ENCODE measurements at places on chromosomes 2 and 18.
A peak's percentile ranks its signal among the peaks of the same experiment; 100 is the strongest.

GRCh38 chr2:238905644-238906043 is 57.8 kb downstream of the TWIST2 start:
- no peak for DNase-seq

GRCh38 chr18:26440644-26441043 is 107.7 kb downstream of the KCTD1 start:
- no peak for DNase-seq

- DNase-seq: no peak
These were observed 252.8 kb downstream of the MTX2 start for GRCh38 chr2:176521878-176522670.

GRCh38 chr18:28657961-28658360 is 481.0 kb upstream of the CDH2 start:
- DNase-seq: no peak

DNA sequence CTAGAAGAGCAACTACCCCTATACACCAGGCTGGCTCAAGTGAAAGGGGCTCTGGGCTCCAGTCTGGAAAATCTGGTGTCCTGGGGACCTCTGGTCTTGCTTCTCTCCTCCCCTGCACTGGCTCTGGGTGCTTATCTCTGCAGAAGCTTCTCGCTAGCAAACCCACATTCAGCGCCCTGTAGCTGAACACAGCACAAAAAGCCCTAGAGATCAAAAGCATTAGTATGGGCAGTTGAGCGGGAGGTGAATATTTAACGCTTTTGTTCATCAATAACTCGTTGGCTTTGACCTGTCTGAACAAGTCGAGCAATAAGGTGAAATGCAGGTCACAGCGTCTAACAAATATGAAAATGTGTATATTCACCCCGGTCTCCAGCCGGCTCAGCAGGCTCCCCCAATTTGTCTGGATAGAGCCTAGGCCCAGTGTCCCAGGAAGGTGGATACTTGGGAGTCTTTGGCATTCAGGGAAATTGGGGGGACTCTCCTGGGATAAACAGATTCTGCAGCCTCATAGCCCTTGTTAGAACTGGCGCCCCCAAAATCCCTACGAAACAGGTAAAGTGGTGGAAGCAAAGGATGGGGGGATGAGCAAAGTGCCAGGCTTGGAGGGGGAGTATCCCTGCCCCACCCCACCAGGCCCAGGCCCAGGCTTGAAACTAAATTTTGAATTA is 2.5 kb upstream of the HOXD4 start:
- DNase-seq: no peak

DNA sequence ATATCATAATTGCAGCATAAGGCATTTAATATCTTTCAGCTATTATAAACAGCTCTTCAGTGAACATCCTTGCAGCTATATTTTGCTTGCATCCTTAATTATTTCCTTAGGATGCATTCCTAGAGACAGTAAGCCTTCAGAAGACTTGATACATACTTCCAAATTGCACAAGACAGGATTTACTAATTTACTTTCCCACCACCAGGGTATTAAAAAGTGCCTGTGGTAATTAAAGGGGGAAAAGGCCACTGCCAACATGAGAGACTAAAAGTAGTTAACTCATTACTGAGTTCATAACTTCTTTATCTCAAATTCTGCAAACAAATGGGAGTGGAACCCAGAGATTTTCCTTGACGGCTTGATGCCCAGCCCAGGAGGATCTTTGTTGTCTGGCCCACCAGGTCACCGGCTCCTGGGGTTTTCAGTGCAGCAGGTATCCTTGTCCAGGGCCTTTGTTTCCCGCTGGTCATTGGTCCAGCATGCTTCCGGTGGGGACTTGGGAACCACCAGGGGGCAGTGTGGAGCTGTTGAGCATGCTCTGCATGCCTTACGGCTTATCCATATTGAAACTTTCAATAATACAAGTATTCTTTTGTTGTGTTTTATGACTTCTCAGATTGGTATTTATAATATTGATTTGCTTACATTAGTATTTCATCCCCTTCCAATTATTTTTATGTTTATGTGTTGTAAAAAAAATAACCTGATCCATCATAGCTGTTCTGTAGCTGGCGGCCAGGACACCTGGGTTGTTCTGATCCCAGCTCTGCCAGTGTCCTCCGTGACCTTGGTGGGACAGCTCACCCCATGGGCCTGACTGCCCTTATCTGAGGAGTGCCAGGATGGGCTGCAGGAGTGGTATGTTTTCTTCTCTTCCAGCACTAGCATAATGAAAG is 61.4 kb downstream of the TGOLN2 start:
- peak; percentile 72 for DNase-seq

DNA sequence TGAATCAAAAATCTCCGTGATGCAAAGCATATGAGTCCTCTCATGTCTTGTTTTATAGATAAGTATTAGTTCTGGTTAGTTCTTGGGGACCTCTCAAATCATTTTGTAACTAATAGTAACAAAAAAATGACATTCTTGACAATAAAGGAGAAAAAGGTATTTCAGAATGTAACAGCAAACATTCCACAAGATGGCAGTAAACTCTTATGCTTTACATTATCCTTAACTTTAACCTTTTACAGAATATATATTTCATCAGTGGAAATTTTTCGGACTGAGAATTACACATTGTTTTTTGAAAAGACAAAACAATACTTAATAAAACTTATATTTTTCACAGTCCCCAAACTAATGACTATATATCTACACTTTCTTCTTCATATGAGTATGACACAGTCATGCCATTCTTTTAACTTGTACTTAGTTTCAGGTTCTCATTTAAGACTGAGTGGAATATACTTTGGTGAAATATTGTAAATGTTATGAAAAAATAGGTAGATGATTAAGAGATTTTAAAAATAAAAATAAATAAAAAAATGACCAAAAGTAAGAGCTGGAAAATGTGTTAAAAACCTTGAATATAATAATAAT is 142.9 kb upstream of the NXPH2 start:
- peak; percentile 11 for DNase-seq

GRCh38 chr2:108968619-108969018 is 20.4 kb downstream of the EDAR start:
- no peak for DNase-seq

DNA sequence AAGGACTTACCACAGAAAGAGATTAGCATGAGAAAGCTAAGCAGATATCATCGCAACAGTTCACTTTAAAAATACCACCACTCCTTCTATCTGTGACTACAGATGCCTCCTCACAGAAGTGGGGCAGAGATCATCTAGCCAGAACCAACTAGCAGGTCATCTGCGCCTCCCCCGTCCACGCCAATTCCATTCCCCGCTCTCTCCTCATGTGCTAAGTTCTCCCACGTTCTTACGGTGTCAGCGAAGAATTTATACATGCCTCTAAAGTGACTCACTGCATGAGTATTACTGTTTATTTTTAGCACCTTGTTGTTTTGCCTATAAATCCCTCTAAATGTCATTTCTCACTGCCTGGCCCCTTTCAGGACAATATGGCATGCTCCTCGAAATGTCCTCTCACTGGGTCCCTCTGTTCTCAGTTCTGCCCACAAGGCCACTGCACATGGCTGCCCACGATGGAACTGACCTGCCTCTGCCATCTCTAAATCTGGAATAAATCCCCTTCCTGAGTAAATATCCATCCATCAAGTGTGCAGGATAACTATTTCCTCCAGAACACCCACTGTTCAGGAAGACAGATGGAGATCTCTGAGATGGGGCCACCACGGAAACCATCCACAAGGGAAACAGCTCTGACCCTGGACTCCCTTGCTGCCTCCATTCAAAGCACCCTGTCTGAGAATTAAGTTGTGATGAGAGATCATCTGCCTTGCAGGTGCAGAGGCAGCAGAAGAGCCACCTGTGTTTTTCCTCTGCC is 137.7 kb downstream of the IRS1 start:
- DNase-seq: no peak

- no peak for DNase-seq
These were observed 18.4 kb downstream of the NEU4 start for GRCh38 chr2:241827394-241827793.

DNA sequence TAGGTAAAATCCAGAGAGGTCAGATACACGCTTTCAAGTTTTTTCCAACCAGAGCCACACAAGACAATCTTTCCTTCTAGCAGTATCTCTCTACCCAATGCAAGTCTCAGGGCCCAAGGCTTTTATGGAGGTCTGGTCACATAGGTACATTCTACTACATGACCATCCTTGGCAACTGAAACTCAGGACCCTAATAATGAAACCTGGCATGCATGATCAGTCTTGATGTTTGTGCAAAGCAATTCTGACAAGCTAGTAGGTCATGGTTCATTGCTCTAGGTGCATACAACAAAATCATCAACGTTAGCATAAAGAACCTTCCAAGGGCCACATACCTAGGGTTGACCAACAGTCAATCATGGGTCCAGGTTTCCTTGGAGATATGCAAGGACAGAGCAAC is 33.2 kb upstream of the CCDC88A start:
- DNase-seq: no peak

DNA sequence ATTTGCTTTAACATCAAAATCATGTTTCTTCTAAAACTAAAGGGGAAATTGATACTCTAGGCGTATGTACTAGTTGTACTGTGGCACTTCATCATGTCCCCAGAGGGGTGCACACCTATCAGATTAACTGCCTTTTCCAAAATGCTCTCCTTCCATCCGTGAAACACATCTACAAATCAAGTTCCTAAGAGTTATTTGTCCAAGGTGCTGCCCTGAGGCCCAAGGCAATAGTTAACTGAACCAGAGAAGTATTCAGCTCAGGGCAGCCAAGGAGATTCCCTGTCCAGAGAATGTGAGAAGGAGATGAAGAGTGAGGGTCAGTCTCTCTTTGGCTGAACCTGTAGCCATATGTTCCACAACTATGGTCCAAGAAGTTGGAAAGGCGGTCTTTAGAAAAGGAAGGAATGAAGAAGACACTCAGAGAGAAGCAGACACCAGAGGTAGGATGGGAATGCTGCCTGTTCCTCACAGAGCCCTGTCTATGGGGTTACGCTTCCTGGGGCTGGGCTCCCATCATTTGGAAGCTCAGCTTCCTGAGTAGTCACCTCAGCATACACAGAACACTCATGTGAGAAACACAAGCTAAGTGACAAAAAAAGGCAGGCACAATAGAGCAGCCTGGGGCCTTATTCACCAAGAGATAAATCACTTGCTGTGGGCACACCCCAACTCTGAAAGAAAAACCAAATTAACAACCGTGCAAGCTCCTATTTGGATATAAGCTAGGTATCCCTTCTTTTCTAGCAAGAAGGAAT is 55.6 kb downstream of the ANKRD44 start:
- DNase-seq: peak; percentile 42

GRCh38 chr2:8564475-8564874 is 117.4 kb upstream of the ID2 start:
- no peak for DNase-seq

GRCh38 chr2:51011693-51012092 is 20.2 kb downstream of the NRXN1 start:
- DNase-seq: no peak

GRCh38 chr2:71546275-71546638 is 92.9 kb downstream of the DYSF start:
- no peak for DNase-seq
